ENCODE measurements at places on chromosomes 1 and 21.

GRCh38 chr1:14606632-14607031 is 8.1 kb downstream of the KAZN start:
- DNase-seq = no peak

- no peak for DNase-seq
Measured at GRCh38 chr1:109492779-109493178, 1.1 kb upstream of the CYB561D1 start.

GRCh38 chr1:171919891-171920887 is 78.9 kb downstream of the DNM3 start:
- DNase-seq = no peak

- no peak for DNase-seq
Measured at GRCh38 chr21:31394309-31394708, 50.2 kb upstream of the TIAM1 start.

- DNase-seq = no peak
Measured at GRCh38 chr21:29306920-29307319, 8.2 kb downstream of the BACH1 start.

- no peak for DNase-seq
Measured at GRCh38 chr21:29674343-29674742, 265.5 kb downstream of the GRIK1 start.

- DNase-seq = no peak
Measured at GRCh38 chr1:109274533-109275476, 8.1 kb downstream of the PSRC1 start.

DNA sequence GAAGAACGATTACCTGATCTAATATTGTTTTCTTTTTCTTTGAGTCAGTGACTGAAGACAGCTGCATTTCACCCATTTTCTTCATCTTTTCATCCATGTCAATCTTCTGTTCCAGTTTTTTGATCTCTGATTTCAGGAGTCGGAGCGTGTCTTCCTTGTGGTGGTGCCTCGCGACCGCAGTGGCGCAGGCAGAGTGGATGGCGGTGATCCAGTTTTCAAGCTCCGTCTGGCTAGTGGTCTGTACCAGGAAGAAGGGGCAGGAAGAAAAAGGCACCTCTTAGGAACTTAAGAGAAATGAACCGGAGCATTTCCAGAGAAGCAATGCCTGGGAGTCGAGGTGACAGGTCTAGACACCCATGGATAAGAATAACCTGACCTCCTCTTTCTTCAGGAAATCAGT is 118.3 kb downstream of the TIAM1 start:
- no peak for DNase-seq

GRCh38 chr1:191888996-191889622 is 269.2 kb upstream of the RGS18 start:
- no peak for DNase-seq

- DNase-seq = no peak
Measured at GRCh38 chr1:194052514-194053338, 866.3 kb upstream of the B3GALT2 start.

GRCh38 chr1:198153103-198153502 is 3.7 kb upstream of the NEK7 start:
- no peak for DNase-seq

DNA sequence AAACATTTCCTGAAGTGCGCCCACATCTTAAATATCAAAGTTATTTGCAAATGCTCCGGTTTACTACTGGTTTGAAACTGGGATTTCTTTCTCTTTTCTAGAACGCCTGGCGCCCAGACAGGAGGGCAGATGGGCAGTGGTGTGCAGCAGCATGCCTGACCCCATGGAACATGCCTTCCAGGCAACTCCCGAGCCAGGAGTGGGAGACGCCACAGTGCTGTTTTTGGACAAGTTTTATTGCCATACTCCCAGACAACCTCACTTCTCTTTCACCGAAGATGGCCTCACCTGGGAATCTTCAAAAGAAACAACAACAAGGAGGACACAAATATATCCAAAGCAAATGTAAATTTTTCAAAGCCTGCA is 21.5 kb downstream of the UBE2G2 start:
- DNase-seq = no peak

- DNase-seq = no peak
Measured at GRCh38 chr21:35363458-35363857, 314.4 kb upstream of the RUNX1 start.

- DNase-seq = no peak
Measured at GRCh38 chr1:47208374-47208850, 18.6 kb upstream of the PDZK1IP1 start.

GRCh38 chr1:183097438-183098051 is 74.3 kb downstream of the LAMC1 start:
- DNase-seq = no peak

DNA sequence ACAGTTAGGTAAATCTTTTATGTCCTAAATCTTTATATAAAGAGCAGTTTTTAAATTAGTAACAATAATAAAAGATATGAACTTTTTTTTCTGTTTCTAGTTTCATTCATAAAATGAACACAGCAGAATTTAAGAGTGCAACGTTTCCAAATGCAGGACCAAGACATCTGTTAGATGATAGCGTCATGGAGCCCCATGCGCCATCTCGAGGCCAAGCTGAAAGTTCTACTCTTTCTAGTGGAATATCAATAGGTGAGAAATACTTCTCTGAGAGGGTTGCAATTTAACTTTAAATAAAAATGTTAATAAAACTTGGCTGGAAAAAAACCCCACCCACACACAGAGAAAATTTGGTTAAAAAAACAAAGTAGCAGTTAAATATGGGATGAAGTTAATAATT is 15.0 kb upstream of the ANGPTL1 start:
- no peak for DNase-seq

- no peak for DNase-seq
Measured at GRCh38 chr1:113855630-113856400, 15.7 kb downstream of the PTPN22 start.

DNA sequence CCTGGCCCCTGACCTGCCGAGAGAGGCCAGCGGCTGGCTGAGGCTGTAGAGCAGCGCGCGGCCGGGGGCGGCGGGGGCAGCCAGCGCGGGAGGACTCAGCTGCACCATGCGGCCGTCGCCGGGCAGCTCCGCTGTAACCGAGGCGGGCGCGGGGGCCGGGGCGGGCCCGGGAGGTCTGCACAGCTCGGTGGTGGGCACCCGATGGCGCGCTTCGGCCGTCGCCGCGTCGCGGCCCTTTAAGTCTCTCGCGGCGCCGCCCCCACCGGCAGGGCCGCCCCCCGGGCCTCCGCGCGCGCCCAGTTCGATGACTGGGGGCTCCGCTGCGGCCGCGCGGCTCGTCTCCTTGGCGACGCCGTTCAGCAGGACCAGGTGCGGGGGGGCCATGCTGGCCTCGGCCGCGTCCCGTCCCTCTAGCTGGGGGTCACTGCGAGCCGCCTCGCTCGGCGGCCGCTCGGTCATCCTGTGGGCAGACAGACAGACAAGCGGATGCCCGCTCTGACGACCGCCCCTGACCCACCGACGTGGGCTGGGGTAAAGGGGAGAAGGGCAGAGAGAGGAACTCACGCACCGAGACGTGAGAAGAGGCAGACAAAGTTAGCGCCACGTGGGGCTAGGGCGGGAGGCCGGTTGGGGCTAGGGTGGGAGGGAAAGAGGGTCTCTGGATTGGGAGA is 6.5 kb downstream of the TAL1 start:
- no peak for DNase-seq

GRCh38 chr21:33022489-33022827 is 3.3 kb upstream of the OLIG2 start:
- no peak for DNase-seq

DNA sequence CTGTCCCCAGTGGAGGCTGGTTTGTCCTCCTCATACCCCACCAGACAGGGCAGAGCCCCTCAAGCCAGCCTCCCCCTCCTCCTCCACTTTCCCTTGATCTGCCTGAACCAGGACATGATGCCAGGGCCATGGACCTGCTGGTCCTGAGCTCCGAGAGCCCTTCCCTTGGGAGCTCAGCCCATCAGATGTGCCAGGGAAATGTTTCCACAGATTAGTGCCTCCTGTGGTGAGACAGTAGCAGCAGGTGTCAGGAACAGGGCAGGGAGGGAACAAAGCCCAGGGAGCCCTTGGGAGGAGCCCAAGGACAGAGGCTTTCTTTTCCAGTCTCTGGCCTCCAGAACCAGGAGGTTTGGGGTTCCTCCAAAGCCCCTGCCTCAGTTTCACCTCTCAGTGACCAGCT is 14.6 kb upstream of the SLC41A1 start:
- DNase-seq = peak; percentile 4

DNA sequence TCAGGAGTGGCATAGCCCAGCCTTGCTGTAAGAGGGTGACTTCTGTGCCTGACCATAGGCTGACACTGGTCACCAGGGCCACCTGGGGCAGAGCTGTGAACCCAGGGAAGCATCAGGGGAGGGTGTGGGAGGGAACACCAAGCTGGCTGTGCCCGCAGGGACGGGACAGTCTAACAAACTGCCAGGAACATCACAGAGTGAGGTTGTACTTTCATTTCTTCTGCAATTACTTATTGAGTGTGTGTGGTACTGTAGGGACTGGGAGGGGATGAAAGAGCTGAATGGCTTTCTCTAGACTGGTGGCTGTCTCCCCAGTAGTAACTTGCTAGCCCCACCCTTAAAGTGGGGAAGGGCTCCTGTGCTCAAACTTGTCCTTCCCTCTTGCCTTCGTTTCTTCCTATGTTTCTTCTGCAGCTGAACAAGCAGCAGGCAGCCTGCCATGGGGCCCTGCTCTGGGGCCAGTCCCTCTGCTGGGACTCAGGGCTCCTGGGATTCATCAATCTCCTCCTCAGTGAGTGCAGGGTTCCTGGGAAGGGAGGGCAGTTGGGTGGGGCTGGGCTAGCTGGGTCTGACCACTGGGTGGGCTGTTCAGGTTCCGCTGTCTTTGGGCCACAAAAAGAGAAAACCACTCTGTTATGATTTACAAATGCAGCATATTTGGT is 39.7 kb upstream of the ETV3 start:
- DNase-seq = no peak

DNA sequence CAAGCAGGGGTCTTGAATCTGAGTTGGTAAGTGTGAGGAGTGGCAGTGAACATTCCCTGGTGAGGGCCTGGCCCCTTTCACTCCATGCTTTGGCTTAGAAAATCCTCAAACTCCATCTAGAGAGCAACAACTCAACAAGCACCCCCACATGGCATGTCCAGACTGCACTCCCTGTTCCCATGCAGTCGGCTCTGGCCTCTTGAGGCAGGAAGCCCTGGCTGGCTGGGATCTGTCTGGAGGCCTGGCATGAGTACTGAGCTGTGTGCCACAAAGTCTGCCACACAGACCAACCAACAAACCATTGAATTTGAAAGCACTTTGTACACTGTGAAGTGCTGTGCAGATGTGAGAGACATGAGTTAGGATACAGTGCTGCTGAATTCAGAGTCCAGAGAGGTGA is 25.2 kb downstream of the COA7 start:
- no peak for DNase-seq

DNA sequence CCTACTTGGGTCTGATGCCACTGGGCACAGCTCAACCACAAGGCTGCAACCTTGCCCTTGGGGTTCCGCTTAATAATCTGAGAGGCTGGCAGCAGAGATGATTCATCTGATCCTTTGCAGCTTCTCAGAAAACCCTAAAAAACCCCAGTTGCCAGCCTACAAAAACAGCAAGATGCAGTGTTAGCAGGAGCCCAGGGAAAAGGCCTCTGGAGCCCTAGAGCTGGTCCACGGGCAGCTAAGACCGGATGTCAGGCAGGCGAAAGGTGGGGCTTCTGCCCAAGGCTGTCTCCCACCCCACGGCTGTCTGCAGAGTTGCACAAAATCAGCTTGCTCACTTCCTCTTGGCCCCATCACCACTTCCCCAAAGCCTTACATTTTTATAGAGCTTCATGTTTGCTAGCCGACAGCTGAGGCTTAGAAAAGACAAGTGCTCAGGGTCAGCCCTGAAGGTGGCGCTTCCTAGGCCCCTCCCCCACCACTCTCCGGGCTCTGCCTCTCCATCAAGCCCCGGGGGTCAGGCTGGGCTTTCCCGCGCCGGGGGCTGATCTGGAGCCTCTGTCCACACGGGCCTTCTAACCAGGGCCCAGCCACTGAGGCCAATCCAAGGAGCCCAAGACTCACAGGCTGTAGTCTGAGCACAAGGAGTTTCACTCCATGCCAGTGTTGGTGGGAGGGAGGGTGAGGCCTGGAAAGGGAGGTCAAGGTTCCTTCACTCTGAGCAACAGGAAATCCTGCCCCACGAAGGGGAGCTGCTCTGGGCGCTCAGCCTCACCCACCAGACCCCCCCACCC is 4.2 kb upstream of the ADORA3 start:
- DNase-seq = peak; percentile 41

- no peak for DNase-seq
Measured at GRCh38 chr1:97209381-97209957, 487.9 kb downstream of the PTBP2 start.

DNA sequence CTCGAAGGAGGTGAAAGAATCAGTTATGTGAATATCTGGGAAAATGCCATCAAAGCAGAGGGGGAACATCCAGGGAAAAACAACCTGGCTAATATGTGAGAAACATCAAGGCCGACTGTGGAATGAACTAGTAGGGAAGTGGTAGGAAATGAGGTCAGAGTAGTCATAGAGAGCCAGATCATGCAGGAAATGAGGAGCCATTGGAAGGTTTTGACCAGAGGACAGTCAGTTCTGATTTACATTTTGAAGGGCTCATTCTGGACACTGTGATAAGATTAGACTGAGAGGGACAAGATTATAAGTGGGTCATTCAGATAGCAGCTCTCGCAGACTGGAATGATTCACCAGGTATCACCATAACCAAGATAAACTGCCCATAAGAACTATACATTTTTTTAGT is 63.7 kb downstream of the SYT14 start:
- no peak for DNase-seq

GRCh38 chr1:24805534-24806301 is 60.5 kb downstream of the CLIC4 start:
- DNase-seq = no peak

DNA sequence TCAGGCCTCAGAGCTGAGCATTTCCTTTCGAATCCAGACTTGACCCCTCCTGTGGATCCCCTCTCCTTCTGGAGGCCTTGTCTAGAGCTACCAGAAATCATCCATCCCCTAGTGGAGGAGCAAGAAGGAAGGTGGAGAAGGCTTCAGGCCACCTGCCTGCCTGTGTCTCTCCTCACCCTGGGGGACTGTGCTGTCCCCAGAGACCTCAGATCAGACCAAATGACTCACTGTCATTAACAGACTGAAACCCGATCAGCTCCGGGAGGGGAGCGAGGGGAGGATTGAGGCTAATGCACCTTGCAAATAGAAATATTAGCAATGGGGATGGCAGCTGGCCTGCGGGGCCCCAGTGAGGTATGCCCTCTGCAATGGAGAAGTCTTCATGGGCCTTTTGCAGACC is 2.1 kb downstream of the MYBPH start:
- DNase-seq = no peak

DNA sequence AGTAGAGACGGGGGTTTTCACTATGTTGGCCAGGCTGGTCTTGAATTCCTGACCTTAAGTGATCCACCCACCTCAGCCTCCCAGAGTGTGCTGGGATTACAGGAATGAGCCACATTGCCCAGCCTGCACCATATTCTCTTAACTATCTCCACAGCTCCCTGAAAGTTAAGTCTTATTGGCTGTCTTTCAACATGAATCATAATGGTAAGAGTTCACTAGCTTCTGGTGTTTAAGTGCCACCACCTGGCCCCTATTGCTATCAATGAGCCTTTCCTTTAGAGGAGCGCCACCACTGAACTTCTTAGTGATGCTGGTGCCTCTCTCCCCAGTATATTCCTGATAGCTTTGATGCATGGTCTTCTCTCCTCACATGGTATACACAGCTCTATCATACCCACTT is 15.7 kb downstream of the ZFYVE9 start:
- no peak for DNase-seq
